ENCODE measurements at places on chromosomes 13 and 19.

- no peak for DNase-seq
Observed at GRCh38 chr13:112639521-112639920, 50.3 kb upstream of the ATP11A start.

DNA sequence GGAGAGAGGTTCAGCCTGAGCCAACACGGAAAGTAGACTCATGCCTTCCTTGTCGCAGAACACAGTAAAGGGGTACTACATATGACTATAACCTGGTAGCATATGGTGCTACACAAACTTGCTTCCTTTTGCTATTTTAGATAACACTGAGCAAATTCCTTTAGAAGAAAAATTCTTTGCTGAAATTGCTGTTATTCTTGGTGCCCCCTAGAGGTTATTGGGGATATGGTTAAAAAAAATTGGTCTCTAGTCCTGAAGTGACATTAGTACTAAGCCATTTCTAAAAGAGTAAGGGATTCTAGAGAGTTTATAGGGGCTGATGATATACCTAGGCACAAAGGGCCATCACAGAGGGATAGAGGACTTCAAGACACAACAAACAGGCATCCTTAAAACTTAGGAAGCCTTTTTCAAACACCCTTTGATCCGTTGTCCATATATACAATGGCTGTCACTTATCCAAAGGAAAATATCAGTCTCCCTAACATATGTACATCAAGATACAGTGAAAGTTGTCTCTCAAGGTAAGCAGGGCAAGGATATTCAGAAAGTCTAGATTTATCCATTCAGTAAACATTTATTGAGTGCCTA, 13.9 kb upstream of the HS6ST3 start:
- DNase-seq: peak; percentile 45

- peak; percentile 98 for DNase-seq
Observed at GRCh38 chr19:1241417-1242095, at the start of gene ATP5F1D. Gene ATP5F1D (plus strand): TSS chr19:1241751. CDS start chr19:1241851, 100 bp downstream.

- no peak for DNase-seq
Observed at GRCh38 chr19:35498220-35498619, 8.0 kb upstream of the KRTDAP start.

DNA sequence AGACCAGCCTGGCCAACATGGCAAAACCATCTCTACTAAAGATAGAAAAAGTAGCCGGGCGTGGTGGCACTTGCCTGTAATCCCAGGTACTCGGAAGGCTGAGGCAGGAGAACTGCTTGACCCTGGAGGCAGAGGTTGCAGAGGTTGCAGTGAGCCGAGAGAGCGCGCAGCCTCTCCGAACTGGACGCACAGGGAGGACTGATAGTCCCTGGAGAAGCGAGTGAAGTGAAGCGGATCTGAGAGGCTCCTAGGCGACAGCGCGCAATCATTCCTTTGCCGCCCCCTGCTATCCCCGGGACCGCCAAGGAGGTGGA, 233 bp downstream of the ZNF561 start:
- DNase-seq: no peak

GRCh38 chr13:49029570-49029969, 53.9 kb downstream of the FNDC3A start:
- DNase-seq: no peak

- DNase-seq: no peak
Observed at GRCh38 chr13:71067165-71067815, 799.7 kb downstream of the DACH1 start.
